Uterus (tissue), 4 donors: ENCODE measurements at places on chromosomes 11 and 22. TPM values are rescaled to one million over a fixed set of nuclear protein-coding genes. Genes with fewer than 3 reads are reported as not detected.

SLC15A3 gene
- 44.5 TPM for total RNA-seq

ZNF214 gene
- total RNA-seq = 23.8 TPM

RASD2 gene
- 4.9 TPM for total RNA-seq

AGBL2 gene
- 3.8 TPM for total RNA-seq

ADAMTS8 gene
- total RNA-seq = 2.3 TPM

APOA5 gene
- total RNA-seq = not detected

SHISA8 gene
- not detected for total RNA-seq

GLYAT gene
- not detected for total RNA-seq

ARHGAP8 gene
- 4.4 TPM for total RNA-seq

KRTAP5-9 gene
- not detected for total RNA-seq

PTPRCAP gene
- 5.0 TPM for total RNA-seq

VWA5A gene
- total RNA-seq = 31.0 TPM

C11orf87 gene
- total RNA-seq = 5.9 TPM

PKNOX2 gene
- 22.7 TPM for total RNA-seq

OSBP2 gene
- 3.3 TPM for total RNA-seq

SAA1 gene
- not detected for total RNA-seq

ART1 gene
- total RNA-seq = not detected
